ENCODE measurements at places on chromosomes 6 and 20.

- no peak for DNase-seq
Observed at GRCh38 chr20:7366189-7366588, 574.1 kb downstream of the HAO1 start.

DNA sequence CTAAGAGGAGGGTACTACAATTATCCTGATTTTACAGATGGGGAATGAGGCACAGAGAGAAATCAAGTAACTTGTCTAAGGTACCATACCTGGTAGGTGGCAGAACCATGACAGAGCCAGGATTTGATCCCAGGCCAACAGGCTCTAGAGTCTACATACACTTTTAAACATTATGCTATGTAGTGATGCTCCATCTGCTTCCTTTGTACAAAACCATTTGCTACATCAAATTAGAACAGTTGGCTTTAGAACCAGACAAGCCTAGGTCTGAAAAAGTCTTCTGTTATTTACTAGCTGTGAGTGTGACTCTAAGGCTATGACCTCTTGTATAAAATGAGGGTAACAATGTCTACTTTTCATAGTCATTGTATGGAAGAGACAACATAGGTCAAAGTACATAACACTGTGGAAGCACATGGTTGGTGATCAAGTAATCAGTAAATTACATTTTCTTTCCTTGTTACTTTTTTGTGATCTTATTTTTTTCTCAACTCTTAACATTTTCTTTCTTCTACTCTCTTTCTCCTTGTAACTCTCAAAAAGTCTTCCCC, 122.1 kb downstream of the PDSS2 start:
- DNase-seq: no peak

GRCh38 chr6:32226434-32226833, 2.6 kb upstream of the NOTCH4 start:
- no peak for DNase-seq

GRCh38 chr6:124927806-124928205, 34.4 kb upstream of the RNF217 start:
- no peak for DNase-seq

DNA sequence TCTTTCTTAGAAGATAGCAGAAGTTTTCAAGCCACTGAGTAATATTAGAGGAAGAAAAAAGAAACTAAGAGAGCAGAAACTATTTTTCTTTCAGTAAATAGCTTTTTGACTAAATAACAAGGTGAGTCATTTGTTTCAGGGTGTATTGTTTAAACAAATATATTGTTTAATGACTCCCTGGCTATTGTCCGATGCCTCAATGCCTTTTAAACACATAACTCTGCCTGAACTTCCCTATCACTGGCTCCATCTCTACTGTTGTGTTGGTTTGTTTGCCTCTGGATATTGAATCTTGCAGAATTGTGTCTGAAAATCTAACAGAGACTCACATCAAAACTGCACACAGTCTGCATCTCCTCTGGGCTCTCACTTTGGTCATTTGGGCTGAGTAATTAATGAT, 19.6 kb upstream of the CLIC5 start:
- no peak for DNase-seq

Data from esophagus squamous epithelium (tissue), 5 donors.